NCI-H187 treated with DMSO at 0.1 percent for 48 hours (cell line): ENCODE measurements at places on chromosomes 3 and 15.

DNA sequence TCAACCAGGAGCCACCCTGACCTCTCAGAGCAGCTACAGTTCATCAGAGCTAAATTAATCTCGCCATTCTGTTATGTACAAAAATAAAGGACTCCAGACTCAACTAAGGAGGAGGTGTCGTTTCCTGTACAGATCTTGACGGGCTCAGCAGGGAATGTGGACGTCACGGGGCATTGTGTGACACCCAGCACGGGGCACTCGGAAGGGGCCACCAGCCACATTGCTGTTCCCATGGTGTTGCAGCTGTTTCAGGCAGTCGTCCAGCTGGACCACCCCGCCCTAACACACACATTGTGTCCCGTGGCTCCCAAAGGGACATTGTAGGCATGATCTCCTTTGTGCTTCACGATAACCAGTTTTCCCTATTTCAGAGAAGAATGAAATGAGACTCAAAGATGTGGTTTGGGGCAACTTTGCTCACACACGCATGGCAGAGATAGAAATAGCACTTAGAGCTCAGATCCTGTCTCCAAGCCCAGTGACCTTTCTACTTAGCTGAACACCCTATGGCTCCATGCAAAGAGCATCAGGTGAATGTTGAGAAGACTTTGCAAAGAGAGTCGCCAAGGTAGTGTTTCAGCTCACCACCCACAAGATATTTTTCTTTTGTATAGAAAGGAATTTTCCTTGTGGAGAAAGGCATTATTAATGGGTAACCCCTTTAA is 5.5 kb downstream of the SSUH2 start:
- DNase-seq: no peak

DNA sequence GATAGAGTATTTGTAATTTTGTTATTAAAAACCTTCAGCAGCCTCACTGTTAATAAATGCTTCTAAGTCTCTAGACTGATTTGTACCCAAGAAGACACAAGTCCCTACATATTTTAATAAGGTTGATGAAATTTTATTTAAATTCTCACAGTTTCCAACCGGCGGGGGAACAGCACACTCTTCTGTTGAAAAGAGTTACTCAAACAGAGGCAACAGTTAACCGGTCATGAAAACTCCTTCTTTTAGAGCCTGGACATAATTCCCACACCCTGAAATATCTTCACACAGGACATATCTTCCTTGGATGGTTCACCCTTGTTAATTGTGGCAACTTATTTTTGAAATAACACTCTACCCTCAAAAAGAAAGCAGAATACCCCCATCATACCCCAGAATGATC is 278.8 kb downstream of the FOXP1 start:
- no peak for DNase-seq

GRCh38 chr3:170651260-170651845 is 65.5 kb upstream of the SLC7A14 start:
- DNase-seq: no peak

DNA sequence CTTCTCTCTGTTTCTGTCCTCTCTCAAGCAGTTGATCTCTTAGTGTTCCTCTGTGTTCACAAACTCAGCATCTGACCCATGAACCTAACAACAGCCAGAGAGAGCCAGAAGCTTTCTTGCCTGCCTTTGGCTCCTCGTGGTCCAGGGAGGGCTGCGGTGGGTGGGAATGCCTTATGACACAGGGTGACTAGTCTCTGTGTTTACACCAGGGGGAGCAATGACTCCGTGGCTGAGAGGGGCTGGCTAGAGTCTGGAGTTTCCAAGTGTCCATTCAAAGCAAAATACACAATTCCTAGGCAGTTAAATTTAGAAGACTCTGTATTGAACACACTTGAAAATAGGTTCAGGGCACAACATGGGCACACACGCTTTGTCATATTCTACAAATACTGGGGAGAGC is 370.0 kb upstream of the FRG2C start:
- no peak for DNase-seq

DNA sequence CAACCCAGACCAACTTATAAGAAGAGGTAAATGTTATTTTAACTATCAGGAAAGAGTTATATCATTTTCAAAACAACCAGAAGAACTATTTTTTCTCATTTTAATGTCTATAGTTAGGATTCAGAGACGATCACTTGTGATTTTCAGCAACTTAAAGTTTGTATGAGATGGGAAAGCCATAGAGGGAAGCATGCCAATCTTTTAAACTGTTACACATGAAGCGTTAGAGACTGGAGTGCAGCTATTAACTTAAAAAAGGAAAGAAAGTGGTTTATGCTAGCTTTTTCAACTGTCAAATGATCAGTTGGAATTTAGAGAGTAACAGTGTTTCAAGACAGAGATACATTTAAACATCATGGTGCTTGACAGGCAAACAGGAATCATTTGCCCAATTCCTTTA is 91.7 kb upstream of the LPP start:
- DNase-seq: no peak

GRCh38 chr3:41093476-41093875 is 105.8 kb upstream of the CTNNB1 start:
- DNase-seq: no peak

GRCh38 chr15:88710027-88710715 is 71.4 kb downstream of the ISG20 start:
- no peak for DNase-seq

- DNase-seq: no peak
Measured at GRCh38 chr15:97501291-97501690, 459.2 kb upstream of the ARRDC4 start.

DNA sequence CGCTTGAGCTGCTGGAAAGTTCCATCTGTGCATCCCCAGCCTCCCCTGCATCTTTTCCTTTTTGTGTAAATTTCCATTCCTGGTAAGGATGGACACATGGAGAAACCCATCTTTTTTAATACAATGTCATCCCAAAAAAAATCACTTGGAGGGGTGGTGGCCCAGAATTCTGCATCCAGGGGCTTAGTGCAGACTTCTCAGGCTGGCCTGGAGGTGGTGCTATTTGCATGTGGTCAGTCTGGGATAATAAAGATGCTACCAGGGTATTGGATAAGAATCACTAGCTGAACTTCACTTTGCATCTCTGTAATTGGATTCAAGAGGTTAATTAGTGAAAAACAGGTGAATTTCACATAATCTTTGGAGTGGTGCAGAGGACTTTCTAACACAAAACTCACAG is 1.8 kb upstream of the ZSCAN2 start:
- no peak for DNase-seq

DNA sequence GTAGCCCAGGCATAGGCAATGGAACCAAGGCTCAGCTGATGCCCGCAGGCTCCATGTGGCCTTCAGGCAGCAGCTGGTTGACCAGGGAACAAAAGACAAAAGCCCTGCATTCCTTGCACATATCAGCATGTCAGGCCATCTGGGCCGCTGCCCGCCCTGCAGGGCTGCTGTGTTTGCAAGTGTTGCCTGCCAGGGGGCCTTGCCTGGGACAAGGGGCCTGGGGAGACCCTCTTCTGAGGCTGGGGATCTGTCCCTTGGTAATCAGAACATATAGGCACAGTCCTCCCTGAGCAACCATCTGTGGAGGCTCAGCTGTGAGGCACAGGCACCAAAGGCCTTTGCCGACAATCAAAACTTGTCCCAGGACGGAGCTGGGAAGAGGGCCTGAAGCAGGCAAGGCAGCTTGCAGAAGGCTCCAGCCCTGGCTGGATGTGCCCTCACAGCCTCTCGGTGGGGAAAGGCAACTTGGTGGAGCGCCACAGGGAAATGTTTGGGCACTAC is 138.2 kb downstream of the TPRA1 start:
- DNase-seq: no peak

- no peak for DNase-seq
Measured at GRCh38 chr15:29636921-29637320, 185.3 kb downstream of the TJP1 start.

GRCh38 chr3:134473868-134474546 is 11.8 kb downstream of the ANAPC13 start:
- DNase-seq: no peak

- DNase-seq: no peak
Measured at GRCh38 chr15:45307230-45307924, 55.3 kb downstream of the SLC28A2 start.
